ENCODE measurements at places on chromosomes 16 and 17. TPM values are rescaled to one million over a fixed set of nuclear protein-coding genes. Genes with fewer than 3 reads are reported as not detected.
A peak's percentile ranks its signal among the peaks of the same experiment; 100 is the strongest.

Gene TM4SF5
- total RNA-seq: not detected

Gene MT1E
- 6.5 TPM for total RNA-seq

GRCh38 chr16:21283521-21284289 lies 5.6 kb upstream of the CRYM start:
- peak; percentile 70 for DNase-seq

- no peak for DNase-seq
Observed at GRCh38 chr17:77423589-77424451, 283.1 kb downstream of the SEC14L1 start.

- no peak for DNase-seq
Observed at GRCh38 chr17:75308732-75309629, 19.7 kb upstream of the SLC25A19 start.
